Stimulated activated CD8-positive, alpha-beta memory T cell treated with anti-CD3 and anti-CD28 coated beads, Interleukin-7, amount 100 ng/mL, for 48 hours (primary cell): ENCODE measurements at places on chromosomes 3 and 15.
A peak's percentile ranks its signal among the peaks of the same experiment; 100 is the strongest.

DNA sequence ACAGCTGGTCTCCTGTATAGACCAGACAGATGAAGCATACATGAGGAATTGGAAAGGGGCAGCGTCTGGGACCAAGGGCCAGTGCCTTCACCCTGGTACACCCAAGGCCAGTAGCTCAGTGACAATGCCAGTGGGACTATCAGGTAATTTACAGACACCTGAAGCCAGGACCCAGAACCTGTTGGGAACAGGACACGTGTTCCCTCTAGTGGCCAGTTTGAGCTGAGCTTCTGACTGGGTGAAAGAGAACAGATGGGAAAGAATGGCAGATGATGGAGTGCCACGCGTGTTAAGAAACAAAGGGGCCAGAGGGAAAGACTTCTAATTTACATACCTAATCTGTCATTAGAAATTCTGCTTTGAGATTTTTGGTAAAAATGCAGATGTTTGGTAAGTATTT lies 5.1 kb upstream of the SLC25A38 start:
- DNase-seq: no peak

DNA sequence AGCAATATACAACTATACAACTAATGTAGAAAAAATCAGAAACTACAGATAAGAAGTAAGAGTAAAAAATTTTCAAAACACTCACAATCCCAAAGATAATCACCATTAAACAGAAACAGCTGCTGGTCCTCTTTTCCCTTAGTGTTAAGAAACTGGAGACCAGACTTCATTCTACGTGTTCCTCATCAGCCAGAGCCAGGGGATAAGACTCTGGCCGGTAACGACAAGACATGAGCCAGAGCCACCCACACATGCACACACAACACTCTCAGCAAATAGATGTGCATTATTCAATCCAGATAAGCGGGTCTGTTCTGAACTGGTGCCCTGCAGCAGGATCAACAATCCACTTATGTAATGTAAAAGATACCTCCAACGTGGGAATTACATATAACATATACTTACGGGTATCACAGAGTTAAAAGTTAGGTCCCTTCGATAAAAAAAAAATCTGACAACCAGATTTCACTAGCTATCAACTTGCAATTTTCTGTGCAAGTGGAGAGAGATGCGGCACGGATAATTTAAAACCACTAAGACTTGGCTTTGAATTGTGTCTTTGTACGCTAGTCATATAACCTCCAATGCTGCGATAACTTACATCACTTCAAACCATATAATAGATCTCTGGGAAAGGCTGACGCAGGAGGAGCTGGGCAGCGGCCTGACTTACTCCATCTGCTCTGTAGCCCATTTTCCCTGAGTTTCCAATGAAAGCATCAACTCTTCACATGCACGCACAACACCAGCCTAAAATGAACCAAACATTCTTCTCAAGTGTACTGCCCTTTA lies 17.8 kb downstream of the PRICKLE2 start:
- no peak for DNase-seq

GRCh38 chr15:66505430-66505811 lies 295 bp downstream of the ZWILCH start:
- no peak for DNase-seq

GRCh38 chr3:160098926-160099626 lies 110.4 kb downstream of the IL12A start:
- no peak for DNase-seq

DNA sequence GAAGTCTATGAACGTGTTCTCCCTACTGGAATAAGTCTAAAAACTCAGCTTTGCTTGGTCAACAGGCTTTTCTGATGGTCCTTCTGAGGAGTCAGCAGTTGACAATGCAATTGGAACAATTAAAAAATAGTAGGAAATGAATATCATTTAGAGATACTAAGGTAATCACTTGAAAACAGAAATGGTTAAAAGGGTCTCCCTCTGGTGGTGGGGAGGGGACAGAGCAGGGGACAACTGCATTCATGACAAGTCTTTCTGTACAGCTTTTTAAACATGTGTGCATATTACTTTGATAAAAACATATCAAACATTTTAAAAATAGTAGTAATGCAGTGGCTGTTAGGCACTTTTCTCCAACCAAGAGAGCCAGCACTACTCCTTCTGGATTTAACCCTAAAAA lies 119.9 kb upstream of the FHIT start:
- no peak for DNase-seq

- no peak for DNase-seq
Measured at GRCh38 chr15:80052597-80053304, 6.7 kb upstream of the ZFAND6 start.

DNA sequence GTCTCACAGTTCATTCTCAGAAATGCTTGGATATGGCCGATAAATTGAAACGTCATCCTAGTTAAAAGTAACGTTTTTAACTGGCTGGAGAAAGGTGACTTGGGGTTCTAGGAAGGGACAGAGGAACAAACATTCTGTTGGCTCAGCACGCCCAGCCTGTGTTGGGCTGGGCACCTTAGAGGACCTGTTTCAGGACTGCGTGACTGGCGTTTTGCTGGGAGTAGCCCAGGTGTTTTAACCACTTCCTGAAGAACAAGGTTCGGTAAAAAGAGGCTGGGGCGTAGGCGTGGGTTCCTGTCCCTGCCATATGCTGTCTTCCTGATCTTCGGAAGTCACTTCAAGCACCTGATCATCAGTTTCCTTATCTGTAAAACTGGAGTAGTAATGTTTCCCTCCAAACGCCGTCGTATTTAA lies 1.1 kb upstream of the TLNRD1 start:
- peak; percentile 43 for DNase-seq

DNA sequence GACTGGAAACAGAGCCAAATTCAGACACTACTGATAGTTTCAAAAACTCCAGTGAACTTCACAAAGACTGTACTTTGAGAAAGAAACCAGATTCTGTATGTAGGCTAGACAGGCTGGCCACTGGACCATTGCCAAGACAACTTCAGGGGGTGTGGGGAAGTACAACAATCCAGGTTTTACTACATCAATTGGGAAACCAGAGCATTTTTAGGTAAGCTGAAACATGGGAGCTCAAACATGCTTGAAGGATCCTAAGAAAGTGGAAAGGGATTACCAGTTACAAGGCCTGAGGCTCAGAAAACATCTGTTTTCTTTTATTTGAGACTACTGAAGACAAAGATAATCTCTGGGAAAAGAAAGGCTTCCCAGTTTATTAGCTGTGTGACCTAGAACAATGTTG lies 26.9 kb upstream of the ZNF280D start:
- no peak for DNase-seq

GRCh38 chr15:97968380-97968779 lies 7.9 kb downstream of the ARRDC4 start:
- DNase-seq: no peak

DNA sequence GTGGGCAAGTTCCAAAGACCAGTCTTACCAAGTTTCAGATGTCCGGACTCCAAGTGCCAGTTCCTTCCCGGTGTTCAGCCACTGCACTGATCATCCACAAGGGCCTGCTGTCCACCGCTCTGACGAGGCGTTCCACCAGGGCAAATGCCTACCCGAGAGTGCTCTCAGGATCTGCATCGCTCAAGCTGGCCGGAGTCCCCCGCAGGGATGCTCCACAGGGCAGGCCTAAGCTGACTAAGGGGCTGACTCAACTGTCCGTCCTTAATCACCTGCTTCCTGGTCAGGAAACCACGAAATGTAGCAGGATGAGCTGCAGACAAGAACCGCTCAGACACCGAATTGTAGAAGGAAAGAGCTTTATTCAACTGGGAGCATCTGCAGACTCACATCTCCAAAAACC lies 341.6 kb downstream of the KCNH8 start:
- no peak for DNase-seq

GRCh38 chr15:33419701-33420100 lies 108.9 kb downstream of the RYR3 start:
- no peak for DNase-seq

DNA sequence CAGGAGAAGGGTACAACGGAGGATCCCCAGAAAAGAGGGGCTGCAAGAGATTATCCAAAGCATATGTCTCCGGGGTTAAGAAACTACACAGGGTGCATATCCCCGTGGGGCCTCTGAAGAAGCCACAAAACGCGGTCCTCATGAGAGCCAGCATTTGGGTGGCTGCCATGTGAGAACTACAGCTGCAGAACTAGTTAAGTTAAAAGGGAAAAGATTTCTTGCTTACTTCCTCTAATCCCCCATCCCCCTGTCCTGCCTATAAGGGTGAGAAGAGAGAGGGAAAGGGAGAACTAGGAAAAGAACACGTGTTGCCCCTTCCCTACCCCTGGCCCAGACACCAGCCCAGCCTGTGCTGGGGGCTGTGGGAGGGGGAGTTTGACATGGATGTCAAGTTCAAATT lies 70.4 kb upstream of the PCSK6 start:
- no peak for DNase-seq

DNA sequence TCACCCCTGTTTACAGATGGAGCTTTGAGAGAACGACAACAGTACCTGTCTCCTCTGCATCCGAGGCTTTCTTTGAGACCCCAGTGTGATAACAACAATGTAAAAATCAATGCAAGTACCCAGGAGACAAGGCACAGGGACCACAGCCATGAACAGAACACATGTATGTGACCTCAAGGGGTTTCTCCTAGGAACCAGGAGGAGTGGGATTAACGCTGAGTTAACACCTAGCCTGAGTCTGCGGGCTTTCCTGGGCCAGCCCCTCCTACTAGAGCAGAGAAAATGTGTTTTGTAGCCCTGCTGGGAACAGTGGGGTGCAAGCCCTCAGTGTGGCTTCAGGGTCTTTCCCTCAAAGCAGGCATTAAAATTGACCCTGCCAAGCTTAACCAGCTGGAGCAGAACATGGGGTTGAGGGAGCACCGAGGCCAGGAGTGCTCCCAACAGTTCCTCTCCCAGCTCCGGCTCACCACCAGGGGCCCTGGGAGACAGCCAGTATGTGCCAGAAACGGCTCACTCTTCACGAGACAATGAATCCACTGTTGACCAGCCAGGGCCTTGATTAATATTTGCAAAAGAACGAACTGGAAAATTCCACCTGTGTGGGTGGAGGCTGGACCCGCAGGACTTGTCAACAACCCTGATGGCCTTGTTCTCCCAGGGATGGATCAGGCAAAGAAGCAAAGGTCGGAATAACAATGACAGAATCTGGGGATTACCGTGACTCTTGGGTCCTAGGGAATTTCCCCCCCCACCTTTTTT lies 3.6 kb downstream of the CHDH start:
- no peak for DNase-seq

DNA sequence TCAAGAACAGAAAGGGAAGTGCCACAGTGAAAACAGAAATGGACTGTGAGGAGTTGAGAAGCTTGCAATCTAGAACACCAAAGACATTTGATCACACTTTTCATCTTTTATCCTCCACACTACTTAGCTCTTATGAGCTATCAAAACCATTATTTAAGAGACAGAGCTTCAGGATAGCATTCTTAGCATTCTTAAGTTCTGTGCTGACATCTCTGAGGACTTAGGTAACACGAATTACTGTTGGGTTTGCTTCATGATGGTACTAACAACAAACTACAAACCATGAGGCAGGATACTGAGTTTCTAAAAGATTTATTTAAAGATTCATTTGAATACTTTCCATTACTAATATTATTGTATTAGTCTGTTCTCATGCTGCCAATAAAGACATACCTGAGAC lies 1038.6 kb downstream of the TUSC7 start:
- DNase-seq: no peak

- DNase-seq: no peak
Measured at GRCh38 chr3:94654096-94654495, 591.2 kb downstream of the NSUN3 start.

- no peak for DNase-seq
Measured at GRCh38 chr3:101077361-101078011, 84.3 kb upstream of the ABI3BP start.

DNA sequence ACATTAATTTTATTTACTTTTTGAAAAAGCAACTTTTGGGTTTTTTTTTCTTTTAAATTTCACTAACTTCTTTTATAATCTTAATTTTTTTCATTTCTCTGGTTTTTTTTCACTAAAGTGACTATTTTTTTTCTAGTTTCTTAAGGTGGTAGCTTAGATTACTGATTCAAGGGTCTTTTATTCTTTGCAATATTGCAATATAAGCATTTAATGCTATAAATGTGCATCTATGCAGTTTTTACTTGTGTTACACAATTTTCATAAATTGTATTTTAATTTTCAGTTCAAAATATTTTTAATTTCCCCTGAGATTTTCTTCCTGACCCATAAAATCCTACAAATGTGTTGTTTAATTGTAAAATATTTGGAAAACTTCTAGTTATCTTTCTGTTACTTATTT lies 535.8 kb downstream of the GABRG3 start:
- no peak for DNase-seq

- DNase-seq: no peak
Measured at GRCh38 chr3:132804498-132804897, 82.3 kb upstream of the NPHP3 start.

DNA sequence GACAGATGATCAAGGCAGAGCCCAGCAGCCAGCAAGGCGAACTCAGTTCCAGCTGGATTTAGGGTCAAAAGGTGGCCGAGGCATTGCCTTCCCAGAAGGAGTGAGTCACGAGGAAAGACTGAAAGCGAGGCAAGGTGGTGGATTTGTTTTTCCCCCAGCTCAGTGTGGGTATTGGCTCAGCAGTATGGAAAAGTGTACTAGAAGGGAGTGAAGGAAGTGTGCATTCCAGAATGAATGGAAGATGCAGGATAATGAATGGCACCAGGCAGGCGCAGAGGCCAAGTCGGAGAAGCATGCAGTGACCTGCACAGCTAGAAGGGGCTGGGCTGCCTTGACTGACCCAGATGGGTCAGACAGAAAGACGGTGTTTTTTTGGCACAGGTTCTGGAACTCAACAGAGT lies 46.3 kb downstream of the FOXP1 start:
- DNase-seq: no peak

DNA sequence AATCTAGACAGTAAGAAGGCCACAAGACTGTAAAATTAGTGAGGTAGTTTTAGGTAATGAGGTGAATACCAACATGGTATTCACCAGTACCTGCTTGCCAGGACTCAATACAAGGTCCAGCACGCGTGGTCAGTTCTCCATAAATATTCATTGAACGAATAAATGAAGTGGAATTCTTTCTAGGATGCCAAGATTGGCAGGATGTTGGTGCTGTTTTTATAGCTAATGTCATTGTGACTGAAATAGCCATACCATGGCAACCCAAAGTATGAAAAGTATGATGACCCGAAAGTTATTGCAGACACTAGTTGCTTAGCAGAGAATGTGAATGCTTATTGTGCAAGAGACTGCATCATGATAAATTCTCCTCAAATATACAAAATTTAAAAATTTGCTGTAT lies 307.2 kb downstream of the KCNH8 start:
- DNase-seq: no peak
